Inflammatory macrophage treated with lipopolysaccharide for 1 hour (primary cell): ENCODE measurements at places on chromosomes 1 and 21.

DNA sequence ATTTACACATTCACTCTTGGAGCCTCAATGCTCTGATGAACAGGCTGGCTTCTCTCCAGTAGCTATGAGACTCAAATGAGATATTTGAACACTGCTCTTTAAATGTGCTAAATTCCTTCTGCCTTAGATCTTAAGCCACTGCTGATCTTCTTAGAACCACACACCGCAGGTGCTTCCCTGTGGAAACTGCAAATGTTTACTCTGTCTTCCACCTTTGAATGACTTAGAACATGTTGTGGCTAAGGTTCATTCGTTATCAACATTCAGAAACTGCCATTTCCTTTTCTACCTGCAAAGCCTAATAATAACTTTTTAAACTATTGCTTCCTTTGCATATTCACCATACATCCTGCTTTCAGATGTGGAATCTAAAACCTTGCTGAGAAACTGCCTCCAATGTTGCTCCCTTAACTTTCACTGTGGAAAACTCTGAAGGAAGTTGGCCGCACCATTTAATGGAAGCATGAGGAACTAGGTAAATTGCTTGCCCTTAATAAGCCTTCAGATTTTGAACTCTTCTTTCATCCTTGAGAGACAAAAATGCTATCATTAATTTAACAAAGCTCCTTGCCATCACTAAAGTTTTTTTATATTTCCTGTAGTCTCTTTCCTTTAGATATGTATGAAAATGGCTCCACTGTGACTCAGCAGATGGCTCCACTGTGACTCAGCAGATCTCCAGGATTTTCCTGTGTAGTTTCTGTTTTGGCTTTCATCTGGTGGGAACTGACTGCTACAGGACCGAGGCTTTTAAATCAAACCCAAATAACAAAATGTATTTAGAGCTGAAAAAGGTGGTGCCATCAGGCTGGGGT, 143.8 kb downstream of the TNFSF18 start:
- peak; percentile 55 for DNase-seq

- DNase-seq = no peak
Observed at GRCh38 chr1:19313636-19313959, 1.5 kb downstream of the SLC66A1 start.

- DNase-seq = no peak
Observed at GRCh38 chr1:87939444-87939843, 610.8 kb downstream of the LMO4 start.

DNA sequence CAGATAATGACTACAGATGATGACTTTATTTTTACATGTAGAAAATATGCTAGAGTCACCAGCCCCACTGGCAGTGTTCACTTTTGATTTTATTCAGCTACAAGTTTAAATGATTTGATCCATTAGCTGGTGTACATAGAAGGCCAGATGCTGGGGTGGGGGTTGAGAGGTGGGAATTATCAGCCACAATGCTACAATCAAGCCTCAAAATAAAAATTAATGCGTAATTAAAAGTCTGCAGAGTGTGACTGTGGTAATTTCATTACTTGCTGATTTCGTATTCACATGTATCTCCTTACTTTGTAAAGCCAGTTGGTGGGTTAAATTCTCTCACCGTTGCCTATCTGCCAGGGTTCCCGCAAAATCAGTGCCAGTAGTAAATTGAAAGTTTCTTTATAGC, 109.3 kb downstream of the GALNT2 start:
- no peak for DNase-seq

- DNase-seq = no peak
Observed at GRCh38 chr1:115473986-115474565, 136.0 kb upstream of the NGF start.

DNA sequence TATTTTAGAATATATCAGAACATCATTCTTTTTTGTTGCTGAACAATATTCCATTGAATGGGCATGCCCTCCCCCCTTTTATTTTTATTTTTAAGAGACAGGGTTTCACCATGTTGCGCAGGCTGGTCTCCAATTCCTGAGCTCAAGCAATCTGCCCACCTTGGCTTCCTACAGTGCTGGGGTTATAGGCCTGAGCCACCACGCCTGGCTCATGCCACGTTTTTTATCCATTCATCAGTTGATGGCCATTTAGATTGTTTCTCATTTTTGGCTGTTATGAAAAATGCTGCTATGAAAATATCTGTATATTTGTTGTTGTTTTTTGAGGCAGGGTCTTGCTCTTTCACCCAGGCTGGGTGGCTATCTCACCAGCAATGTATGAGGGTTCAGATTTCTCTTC, 19.8 kb downstream of the SPEN start:
- DNase-seq = no peak

GRCh38 chr1:30718636-30719405, 4.6 kb downstream of the MATN1 start:
- peak; percentile 97 for DNase-seq

DNA sequence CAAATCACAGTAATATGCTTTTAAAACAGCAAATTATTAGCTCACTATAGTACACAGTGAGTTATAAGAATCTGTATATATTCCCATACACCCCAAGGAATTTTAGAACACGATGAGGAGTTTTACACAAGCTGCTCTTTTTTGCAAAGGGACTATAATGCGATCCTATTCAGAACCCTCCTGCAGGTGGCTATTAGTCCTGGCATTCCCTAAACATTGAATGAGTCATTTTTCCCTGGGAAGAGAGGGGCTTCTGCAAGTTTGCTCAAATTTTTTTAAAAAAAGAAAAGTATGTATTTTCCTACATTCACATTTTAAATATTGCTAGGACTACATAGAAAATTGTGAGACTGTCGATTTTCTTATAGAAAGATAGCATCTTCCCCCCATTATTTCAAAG, 106.3 kb downstream of the COL11A1 start:
- no peak for DNase-seq
